ENCODE measurements at places on chromosomes 2 and 18. TPM values are rescaled to one million over a fixed set of nuclear protein-coding genes. Genes with fewer than 3 reads are reported as not detected.

CENPA gene
- 30.5 TPM for total RNA-seq

TMBIM1 gene
- 71.5 TPM for total RNA-seq

RNF152 gene
- 0.17 TPM for total RNA-seq

- no peaks in the 10 kb centered on the region for H3K27me3 ChIP-seq
- H3K27ac ChIP-seq = peak within 1 kb of the TSS; percentile 97
- H3K36me3 ChIP-seq = peaks cover 7% of the 10 kb centered on the region
- H3K4me1 ChIP-seq = peaks cover 54% of the 10 kb centered on the region
Measured at GRCh38 chr2:84880645-84881521, at the start of gene TRABD2A. TSS of gene TRABD2A (minus strand) at chr2:84881084. CDS start at chr2:84881039, 45 bp downstream.

- H3K27me3 ChIP-seq = peaks cover 13% of the 10 kb centered on the region
- DNase-seq = no peak
- H3K4me3 ChIP-seq = no peak overlapping the region
- H3K4me1 ChIP-seq = peaks cover 4% of the 10 kb centered on the region
- no peaks in the 10 kb centered on the region for H3K36me3 ChIP-seq
- H3K27ac ChIP-seq = no peak overlapping the region
Measured at GRCh38 chr2:169237286-169237685, 125.0 kb downstream of the LRP2 start.

DNA sequence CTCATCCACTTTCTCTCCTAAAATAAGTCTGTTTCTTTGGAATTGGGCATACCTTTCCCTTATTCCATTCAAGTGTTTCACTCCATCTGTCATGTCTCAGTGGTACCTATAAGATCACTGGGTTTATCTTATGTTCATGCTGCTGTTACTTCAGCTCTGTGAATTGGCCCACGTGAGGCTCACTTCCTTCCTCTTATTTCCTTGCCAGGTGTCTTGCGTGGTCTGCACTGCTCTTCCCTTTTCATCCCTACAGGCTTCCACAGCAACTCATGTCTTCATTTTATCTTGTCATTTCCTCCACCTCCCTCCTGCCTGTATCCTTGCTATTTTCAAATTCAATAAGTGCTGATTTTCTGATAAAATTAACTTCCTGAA is 159.1 kb upstream of the ALPP start:
- H3K27me3 ChIP-seq = no peaks in the 10 kb centered on the region
- H3K4me3 ChIP-seq = peak overlapping the region; percentile 46
- H3K36me3 ChIP-seq = peaks cover 7% of the 10 kb centered on the region
- H3K4me1 ChIP-seq = peaks cover 11% of the 10 kb centered on the region

- H3K36me3 ChIP-seq = no peaks in the 10 kb centered on the region
- no peaks in the 10 kb centered on the region for H3K27me3 ChIP-seq
- no peak for DNase-seq
- H3K27ac ChIP-seq = no peak overlapping the region
Measured at GRCh38 chr2:169877398-169877797, 50.1 kb downstream of the UBR3 start.
